ENCODE measurements at places on chromosomes 4 and X. TPM values are rescaled to one million over a fixed set of nuclear protein-coding genes. Genes with fewer than 3 reads are reported as not detected.

HELQ gene
- total RNA-seq, result 8.8 TPM

ITM2A gene
- 42.7 TPM for total RNA-seq

HSFX3 gene
- total RNA-seq, result not detected

MAGEC3 gene
- not detected for total RNA-seq

IQCM gene
- not detected for total RNA-seq

AADAT gene
- total RNA-seq, result 1.2 TPM

CXCL8 gene
- total RNA-seq, result 2.6 TPM

DNA sequence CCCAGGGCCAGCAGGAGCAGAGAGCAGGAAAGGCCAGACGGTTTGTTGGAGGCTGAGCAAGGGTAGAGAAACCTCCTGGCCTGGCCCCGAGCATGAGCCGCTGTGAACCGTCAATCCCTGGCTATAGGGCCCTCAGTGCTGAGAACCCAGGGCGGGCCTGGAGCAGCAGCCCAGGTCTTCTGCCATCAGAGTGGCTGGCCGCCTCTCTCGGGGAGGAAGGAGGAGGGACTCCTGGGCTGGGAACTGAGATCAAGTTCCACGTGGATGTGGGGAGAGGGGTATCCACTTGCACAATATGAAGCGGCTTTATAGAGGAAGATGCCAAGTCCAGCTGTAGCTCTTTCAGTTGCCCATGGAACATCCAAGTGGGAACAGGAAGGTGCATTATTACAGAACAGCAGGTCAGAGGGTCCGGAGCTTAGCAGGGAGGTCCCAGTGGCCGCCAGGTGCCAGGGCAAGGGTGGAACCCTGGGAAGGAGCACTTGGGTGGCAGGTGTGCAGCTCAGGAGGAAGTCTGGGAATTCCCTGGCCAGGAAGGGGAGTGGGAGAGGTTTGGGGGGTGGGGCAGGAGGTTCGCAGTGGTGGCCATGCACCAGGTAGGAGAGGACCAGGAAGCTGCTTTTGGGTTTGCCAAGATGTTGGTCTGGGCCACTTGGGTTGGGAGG lies 31.7 kb upstream of the CRMP1 start:
- no peak for DNase-seq
- H3K27me3 ChIP-seq, result peaks cover 5% of the 10 kb centered on the region
- no peak overlapping the region for H3K4me3 ChIP-seq
- H3K4me1 ChIP-seq, result no peaks in the 10 kb centered on the region

DNA sequence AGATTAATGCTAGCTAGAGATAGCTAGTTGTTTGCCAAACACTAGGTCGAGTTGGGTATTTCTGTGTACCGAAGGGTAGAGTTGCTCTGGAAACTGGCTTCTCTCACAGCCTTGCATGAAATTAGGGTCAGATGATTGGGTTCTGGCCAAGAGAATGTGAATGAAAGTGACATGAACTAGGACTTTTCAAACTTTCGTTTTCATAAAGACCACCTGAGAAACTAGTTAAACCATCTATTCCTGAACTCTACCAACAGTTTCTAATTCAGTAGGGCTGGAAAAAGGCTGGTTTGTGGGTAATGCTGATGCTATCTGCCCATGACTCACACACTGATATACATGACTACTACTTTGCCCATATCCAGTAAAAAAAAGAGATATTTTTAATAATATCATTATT lies 157.6 kb downstream of the GASK1B start:
- H3K36me3 ChIP-seq, result no peaks in the 10 kb centered on the region
- no peaks in the 10 kb centered on the region for H3K27me3 ChIP-seq

- no peaks in the 10 kb centered on the region for H3K4me1 ChIP-seq
- no peak overlapping the region for H3K4me3 ChIP-seq
- peak overlapping the region; percentile 29 for H3K27ac ChIP-seq
- DNase-seq, result peak; percentile 82
Observed at GRCh38 chr4:118968005-118968404, 79.4 kb downstream of the SYNPO2 start.

- no peaks in the 10 kb centered on the region for H3K36me3 ChIP-seq
- H3K4me1 ChIP-seq, result no peaks in the 10 kb centered on the region
- H3K27ac ChIP-seq, result no peak overlapping the region
- H3K27me3 ChIP-seq, result no peaks in the 10 kb centered on the region
- H3K4me3 ChIP-seq, result no peak overlapping the region
Observed at GRCh38 chrX:29535212-29536162, 679.9 kb upstream of the MAGEB2 start.

DNA sequence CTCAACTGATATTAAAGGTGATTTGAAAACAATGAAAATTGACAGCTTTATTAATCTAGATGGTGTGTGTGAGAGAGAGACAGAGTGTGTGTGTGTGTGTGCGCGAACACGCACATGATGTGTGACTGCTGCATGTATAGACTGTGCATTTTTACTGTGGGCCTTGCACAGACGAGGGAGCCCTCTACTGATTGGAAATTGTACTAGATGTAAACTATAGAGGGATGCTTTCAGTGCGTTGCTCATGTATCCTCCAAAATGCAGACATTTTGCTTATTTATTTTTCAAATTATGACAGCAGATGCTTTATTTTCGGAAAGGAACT lies 168.4 kb upstream of the GK2 start:
- H3K4me3 ChIP-seq, result no peak overlapping the region
- peak overlapping the region; percentile 3 for H3K27ac ChIP-seq
- DNase-seq, result no peak
- H3K4me1 ChIP-seq, result no peaks in the 10 kb centered on the region
- H3K27me3 ChIP-seq, result no peaks in the 10 kb centered on the region
- no peaks in the 10 kb centered on the region for H3K36me3 ChIP-seq
